ENCODE measurements at places on chromosomes 6 and 20.

DNA sequence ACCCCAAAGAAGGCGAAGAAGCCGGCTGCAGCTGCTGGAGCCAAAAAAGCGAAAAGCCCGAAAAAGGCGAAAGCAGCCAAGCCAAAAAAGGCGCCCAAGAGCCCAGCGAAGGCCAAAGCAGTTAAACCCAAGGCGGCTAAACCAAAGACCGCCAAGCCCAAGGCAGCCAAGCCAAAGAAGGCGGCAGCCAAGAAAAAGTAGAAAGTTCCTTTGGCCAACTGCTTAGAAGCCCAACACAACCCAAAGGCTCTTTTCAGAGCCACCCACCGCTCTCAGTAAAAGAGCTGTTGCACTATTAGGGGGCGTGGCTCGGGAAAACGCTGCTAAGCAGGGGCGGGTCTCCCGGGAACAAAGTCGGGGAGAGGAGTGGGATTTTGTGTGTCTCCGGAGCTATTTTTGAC lies 69.6 kb downstream of the HFE start:
- DNase-seq = peak; percentile 84

DNA sequence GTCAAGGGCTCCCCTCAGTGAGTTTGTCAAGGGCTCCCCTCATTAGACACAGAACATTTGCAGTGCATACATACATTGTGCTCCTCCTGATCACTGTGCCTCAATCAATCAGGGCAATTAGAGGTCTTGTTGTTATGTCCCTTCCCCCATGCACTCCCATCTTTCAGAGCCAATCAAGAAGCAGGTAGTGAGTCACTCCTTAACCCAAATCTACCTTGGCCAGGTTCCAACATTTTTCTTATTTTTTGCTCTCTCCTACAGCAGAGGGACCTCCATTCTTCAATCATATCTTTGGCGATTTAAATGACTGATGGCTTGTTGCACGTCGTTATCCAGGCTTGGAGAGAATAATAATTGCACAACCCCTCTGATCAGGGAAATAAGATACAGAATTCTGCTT lies 409.9 kb upstream of the SPTLC3 start:
- DNase-seq = no peak

DNA sequence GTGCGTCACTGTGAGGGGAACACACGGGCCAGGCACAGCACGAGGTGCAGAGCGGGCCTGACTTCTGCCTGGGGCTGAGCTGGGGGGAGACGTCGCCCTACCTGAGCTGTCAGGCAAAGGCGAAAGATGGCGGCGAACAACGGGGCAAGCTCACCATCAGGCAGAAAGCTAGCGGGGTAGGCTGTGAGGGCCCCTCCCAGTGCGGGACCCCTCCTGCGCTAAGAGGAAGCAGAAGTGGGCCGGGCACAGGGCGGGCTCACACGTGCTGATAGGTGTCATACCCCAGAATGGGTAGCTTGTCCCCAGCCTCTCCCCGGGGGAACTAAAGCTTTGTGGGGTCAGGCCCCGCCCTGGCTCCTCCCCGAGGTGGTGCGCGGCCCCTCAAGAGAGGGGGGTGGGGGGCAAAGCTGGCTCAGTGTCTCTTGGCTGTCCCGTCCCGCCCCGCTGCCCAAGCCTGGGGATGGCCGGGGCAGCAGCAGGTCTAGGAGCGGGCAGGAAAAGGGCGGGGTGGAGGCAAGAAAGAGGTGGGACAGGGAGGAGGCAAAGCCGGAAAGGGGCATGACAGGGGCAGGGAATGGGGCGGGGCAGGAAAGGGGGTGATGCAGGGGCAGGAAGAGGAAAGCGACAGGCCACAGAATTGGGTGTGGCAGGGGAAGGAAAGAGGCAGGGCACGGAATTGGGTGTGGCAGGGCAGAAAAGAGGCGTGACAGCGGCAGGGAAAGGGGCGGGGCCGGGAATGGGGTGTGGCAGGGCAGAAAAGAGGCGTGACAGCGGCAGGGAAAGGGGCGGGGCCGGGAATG lies 14.7 kb downstream of the UCKL1 start:
- DNase-seq = peak; percentile 78

- DNase-seq = no peak
Observed at GRCh38 chr6:129812145-129812777, 48.9 kb downstream of the TMEM244 start.

DNA sequence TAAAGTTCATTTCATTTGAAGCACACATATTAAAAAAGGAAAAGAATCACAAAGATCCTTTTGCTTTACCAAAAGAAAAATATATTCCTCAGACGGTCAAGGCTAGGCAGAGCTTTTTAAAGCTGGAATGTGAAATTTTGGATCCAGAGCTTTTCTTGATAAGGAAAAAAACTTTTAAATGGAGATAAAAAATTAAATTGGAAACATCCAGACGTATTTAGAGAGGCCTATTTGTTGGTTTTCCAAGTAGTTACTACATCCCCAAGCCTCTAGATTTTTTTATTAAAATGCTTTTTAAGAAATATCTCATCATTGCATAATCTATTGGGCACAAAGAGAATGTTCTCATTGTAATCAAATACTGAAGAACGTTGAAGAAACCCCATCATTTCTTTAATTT lies 385.7 kb upstream of the CITED2 start:
- no peak for DNase-seq

DNA sequence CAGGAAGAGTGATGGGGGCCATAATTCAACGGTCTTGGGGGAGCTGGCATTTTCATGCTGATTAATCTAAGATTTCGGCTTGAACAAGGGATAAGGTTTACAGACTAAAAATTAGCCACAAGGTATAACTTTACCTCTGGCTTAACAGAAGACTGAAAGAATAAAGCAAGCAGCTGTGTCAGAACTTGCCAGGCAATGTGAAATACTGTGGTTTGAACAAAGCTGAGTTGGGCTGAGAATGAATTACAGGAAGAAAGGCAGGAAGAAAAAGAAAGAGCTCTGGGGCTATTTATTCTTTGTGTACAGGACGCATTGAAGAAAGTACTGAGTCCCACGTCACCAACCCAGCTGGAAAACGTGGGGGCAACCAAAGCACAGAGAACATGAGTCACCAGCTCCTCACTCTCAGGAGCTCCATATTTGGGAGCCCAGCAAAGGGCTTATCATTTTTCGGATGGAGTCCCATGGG lies 121.5 kb upstream of the NEDD9 start:
- DNase-seq = peak; percentile 71

DNA sequence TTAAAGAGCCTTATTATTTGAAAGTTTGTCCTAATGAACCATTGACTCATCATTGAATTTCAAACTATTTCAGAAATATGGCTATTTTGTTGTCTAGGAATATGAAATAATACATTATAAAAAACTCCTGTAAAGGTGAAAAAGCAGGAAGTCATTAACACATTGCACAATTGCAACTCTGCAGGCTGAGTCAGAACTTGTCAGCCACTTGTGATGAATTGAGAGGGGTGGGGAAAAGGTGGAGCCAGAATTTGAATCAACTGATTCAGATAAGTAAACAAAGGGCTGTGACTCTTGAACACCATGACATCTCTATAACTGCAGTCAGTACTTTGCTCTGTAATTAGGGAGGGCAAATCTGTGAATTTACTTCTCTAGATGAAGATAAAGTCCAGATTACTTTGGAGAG lies 6.0 kb downstream of the C6orf141 start:
- no peak for DNase-seq

DNA sequence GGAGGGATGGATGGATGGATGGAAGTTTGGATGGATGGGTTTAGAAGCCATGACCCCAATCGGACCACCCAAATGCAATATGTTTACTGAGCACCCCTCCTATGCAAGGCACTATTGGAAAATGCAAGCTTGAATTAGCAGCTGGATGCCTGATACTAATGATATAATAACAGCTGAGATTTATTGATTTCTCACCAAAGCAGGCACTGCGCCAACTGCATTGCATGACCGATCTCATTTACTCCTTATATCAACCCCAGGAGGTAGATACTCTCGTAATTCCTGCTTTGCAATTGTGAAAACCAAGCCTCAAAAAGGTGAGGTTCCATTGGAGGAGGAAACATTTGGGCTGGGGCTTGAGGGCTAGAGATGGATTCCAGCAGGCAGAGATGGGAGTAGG lies 89.7 kb downstream of the KCNB1 start:
- no peak for DNase-seq

DNA sequence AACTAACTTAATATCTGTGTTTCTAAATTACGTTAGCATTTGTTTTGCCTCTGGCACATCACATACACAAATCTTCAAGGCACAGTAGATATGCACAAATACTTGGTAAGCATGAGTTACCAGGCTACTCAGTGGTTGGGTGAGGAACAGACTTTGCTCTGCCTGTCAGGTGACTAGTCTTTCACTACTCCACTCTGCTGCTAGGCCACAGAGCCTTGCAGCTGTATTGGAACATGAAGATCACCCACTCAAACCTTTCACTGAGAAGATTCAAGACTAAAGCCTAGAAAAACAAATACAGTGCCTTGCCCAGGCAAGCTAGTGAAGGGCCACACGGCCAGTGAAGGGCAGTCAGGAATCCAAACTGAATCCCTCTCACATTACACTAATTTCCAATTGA lies 47.0 kb downstream of the DTNBP1 start:
- no peak for DNase-seq

DNA sequence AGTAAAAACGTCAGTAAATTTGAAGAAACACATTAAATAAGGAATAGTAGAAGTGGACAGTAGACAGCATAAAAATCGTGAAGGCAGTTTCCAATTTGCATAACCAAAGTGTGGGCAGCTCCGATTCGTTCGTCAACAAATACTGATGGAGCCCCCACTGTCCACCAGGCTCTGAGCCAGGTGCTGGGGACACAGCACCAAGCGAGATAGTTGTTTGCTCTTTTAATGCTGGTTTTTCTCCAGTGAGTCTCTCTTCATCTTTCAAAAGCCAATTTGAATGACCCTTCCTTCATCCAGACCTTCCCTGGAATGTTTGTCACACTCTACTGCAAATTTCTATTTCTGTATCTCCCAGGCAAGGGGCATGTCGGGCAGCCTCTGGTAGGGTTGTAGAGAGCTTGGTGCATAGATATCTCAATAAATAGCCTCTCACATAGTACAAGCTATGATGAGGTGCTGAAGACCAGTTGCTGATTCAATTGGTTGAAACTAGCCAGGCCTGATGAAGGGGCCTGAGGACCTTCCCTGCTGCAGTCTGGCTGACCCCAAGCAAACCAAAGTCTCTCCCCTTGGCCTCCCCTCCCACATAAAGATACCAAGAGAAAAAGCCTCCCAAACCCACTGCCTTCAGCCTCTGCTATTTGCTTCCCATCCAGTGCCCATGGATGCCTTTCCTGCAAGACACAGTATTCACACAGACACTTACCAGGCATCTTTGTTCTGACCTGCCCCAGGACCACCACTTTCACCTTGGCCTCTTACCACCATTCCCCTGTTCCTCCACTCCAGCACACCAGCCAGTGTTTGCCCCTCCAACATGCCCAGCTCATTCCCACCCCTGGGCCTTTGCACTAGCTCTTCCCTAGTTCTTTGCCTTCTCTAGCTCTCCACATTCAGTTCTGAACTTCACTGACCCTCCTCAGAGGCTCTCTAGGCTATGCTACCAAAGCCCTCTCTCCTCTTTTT lies 125.2 kb downstream of the CEBPB start:
- no peak for DNase-seq

- DNase-seq = no peak
Observed at GRCh38 chr20:34849778-34850177, 22.9 kb downstream of the GGT7 start.

DNA sequence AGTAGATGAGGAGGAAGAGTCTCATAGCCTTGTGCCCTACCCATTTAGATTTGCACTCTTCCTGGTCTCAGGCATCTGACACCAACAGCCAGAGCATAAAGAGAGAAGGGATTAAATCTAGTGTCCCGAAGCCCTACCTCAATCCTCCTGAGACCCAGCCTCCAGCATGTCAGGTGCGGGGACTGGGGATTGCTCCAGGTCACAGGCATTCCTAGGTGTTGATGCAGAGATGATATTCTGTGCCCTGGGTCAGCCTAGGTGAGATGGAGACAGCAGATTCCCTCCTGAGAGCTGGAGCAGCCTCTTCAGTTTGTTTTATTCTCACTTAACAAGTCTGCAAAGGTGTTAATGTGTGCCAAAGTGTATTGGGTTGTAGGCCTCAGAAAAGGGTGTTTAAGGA lies 89.8 kb downstream of the ANKRD6 start:
- DNase-seq = no peak

DNA sequence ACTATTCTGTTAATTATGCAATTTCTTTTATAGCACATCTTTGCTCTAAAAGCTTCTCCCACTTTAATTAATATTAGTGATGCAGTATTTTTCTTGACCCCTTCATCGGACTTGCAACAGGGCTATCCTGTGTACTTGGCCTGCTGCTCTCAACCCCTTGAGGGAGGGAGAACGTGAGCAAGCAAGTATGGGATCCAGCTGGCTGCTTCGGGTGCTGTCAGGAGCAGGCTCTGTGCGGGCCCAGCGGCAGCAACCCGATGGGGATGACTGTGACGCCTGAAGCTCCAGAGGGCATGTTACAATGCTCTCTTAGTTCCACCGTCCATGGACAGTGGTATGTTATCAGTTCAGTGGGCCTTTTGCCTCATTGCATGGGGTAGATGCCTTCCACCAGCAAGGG lies 519.8 kb upstream of the CITED2 start:
- no peak for DNase-seq

DNA sequence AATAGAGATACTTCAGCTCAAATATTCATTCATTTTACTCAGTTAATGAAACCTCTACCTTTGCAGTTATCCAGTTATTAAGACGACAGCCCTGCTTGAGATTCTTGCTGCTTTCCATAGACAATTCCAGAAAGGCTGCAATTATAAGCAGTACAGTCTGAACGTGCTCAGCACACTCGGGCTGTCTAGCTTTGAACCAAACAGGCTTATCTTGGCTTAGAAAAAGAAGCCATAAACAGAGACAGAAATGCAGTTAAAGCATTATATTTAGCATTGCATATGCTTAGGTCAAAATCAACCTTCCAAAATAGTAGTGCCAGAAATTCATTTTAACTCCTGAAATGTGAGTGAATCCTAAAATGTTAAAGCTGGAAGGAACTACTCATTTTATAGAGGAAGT lies 204.1 kb upstream of the KCNQ5 start:
- no peak for DNase-seq

- DNase-seq = no peak
Observed at GRCh38 chr20:49513009-49513408, 30.5 kb upstream of the KCNB1 start.

GRCh38 chr20:24578567-24579415 lies 109.4 kb downstream of the SYNDIG1 start:
- no peak for DNase-seq

Data from activated CD4-positive, alpha-beta T cell treated with anti-CD3 and anti-CD28 coated beads, Interleukin-2, amount 50 U/mL, for 48 hours (primary cell).